SW 1271 (cell line): ENCODE measurements at places on chromosomes 5 and 9.

- peak; percentile 31 for DNase-seq
Measured at GRCh38 chr9:120711354-120711753, 2.9 kb downstream of the MEGF9 start.

- DNase-seq = no peak
Measured at GRCh38 chr9:129231022-129231739, 53.1 kb upstream of the IER5L start.

DNA sequence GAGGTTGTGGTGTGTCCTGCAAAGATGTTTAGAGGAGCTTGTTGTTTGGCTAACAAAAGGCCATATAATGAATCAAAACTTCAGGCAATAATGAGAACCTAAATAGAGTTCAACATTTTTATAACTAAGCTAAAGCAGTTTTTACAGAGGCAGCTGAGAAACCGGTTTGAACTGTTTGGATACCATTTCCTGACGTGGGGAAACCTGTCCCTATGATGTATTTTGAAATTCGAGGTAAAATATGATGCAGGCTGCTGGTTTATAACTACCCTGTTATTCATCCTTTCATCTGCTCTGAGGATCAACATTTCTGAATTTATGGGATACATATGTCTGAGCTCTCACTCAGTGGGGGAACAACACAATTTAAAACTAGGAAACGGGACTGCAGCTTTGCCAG lies 289.5 kb upstream of the IRX2 start:
- no peak for DNase-seq

- no peak for DNase-seq
Measured at GRCh38 chr9:16069249-16069648, 516.4 kb downstream of the CCDC171 start.

DNA sequence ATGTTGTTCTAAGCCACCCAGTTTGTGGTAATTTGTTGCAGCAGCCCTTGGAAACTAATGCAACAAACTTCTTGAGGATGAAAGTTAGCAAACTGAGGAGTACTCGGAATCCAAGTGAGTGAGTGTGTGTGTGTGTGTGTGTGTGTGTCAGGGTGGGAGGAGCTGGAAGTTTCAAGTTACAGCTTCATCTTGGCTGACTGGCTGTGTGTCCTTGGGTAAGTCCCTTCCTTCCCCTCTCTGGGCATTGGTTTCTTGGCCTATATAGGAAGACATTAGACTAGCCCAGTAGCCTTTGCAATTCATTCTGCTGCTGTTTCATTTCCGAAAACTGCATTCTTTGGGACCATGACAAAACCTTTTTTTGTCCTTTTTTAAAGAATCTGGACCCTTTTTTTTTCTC lies 157.2 kb downstream of the MELK start:
- no peak for DNase-seq

- no peak for DNase-seq
Measured at GRCh38 chr9:113436728-113437515, 26.4 kb downstream of the C9orf43 start.

DNA sequence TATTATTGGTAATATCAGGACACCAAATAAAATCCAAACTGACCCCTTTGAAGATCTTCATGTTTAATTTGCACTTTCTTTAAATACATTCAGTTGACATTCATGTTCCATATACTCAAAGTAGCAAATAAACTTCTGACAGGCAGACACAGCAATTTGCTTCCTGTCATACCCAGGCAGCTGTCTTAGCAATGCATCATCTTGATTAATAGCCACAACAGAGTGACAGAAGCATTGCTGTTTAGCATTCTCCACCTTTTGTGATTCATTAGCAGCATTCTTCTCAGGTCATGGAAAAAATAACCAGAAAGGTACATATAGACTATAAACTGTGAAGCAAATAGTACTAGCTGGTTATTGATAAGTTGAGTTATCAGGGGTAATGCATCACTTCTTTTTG lies 366.8 kb downstream of the CYLC2 start:
- peak; percentile 23 for DNase-seq

- DNase-seq = no peak
Measured at GRCh38 chr9:120694559-120694958, 19.7 kb downstream of the MEGF9 start.

- DNase-seq = no peak
Measured at GRCh38 chr9:81827616-81828296, 100.5 kb upstream of the SPATA31D4 start.

GRCh38 chr9:35619800-35620158 lies 1.6 kb upstream of the CD72 start:
- DNase-seq = no peak

GRCh38 chr9:34443533-34443932 lies 14.8 kb downstream of the FAM219A start:
- DNase-seq = no peak

- DNase-seq = no peak
Measured at GRCh38 chr5:15538516-15538915, 38.5 kb downstream of the FBXL7 start.

GRCh38 chr5:110063640-110064602 lies 374.2 kb downstream of the MAN2A1 start:
- no peak for DNase-seq
